NCI-H526 (cell line): ENCODE measurements at places on chromosomes 13 and 19.

GRCh38 chr13:91214031-91214430 lies 133.5 kb upstream of the MIR17HG start:
- DNase-seq, result no peak

DNA sequence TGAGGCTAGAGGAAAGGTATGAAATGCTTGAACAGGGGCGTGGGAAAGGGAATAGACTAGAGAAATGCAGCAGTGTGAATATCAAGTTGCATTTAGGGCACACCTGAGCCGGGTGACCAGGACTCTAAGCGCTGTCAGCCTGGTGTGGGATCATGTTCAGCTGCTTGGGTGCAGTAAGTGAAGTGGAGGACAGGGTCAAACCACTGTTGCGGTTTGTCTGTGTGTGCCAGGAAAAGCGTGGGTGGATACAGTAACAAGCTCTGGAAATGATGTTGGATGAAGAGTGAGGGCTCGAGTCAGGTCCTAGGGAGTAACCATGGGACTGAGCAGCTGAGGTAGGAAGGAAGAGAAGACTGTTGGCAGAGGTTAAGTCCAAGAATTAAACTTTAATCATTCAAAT lies 15.8 kb downstream of the DGKH start:
- DNase-seq, result no peak

DNA sequence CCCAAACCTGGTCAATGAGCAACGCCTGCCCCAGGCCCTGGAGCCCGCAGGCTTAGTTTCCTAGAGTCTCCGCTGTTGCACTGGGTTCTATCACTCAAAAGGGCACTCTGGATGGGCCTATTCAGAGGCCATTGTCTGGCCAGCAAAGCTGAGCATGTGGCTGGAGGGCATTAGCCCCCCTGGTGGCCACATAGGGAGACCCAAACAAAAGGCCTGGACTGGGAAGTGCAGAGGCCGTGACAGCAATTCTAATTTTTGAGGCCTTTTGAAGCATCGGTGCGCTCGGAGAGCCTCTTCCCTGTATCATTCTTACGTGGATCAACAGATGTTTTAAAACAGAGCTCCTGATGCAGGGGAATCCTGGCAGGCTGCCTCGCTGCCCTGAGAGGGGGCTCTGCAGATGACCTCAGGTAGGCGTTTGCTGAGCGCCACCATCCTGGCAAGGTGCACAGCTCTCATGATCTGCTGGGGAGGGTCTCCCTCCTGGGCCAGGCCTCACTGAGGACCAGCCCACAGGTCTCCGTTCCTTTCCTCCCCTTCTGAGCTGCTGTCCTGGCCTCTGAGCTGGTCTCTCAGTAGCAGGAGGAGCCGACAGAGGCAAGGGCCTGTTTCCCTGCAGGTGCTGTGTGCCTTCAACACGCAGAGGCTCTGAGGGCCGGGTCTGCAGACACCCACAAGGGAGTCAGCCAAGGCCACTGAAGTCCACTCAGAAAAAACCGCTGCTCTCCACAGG lies 190.5 kb downstream of the URI1 start:
- DNase-seq, result no peak

DNA sequence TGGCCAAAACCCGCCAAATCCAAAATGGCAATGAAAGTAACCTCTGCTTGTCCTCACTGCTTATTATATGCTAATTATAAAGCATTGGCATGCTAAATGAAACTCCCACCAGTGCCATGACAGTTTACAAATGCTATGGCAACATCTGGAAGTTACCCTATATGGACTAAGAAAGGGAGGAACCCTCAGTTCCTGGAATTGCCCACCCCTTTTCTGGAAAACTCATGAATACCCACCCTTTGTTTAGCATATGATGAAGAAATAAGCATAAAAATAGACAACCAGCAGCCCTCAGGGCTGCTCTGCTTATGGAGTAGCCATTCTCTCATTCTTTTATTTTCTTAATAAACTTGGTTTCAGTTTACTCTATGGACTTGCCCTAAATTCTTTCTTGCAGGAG lies 269.8 kb downstream of the OLFM4 start:
- DNase-seq, result no peak

- no peak for DNase-seq
Measured at GRCh38 chr19:7376151-7376852, 27.6 kb downstream of the ARHGEF18 start.

DNA sequence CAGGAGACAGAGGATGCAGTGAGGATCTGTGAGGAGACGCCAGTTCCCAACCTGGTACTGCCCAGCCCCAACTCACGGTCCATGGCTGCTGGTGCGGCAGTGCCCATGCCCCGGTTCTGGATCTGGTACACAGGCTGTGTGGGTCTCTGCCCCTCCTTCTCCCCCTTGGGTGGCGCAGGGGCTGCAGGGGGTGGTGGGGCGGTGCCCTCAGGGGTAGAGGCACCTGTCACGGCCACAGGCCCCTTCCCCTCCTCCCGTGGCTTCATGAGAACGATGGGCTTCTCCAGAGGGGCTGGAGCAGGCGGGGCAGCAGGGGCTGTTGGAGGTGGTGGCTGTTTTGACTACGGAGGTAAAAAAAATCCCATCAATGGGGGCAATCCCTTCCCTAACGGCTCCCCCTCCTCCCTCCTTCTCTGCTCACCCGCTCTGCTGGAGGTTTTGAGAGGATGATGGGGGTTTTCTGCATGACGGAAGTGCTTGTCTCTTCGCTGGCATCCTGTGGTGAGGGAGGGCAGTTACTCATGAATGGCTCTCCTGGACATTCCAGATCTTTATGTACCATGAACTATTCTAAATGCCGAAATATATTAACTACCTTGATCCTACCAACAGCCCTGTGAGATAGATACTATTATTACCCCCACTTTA lies 7.1 kb downstream of the SMG9 start:
- DNase-seq, result no peak

- DNase-seq, result no peak
Measured at GRCh38 chr13:91169321-91170050, 178.0 kb upstream of the MIR17HG start.

DNA sequence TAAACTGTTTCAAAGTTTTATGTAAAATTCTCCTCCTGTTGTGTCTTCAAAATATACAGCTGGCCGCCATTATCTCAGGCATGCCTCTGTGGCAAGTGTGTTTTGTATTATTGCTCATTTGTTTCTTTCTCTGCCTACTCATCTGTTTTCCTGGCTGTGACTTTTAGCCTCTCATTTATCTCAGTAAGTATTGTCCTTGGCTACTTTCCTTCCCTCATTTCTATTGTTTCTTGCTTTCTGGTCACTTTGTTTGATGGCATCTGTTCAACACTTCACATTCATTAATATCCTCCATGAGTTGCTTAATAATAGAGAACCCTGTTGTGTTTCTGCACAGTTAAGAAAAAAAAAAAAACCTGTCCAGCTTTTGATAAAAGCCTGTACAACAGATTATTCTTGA lies 869.4 kb downstream of the PCDH17 start:
- no peak for DNase-seq

- no peak for DNase-seq
Measured at GRCh38 chr13:80036845-80037504, 304.0 kb downstream of the SPRY2 start.

GRCh38 chr13:51950722-51951121 lies 60.5 kb downstream of the ATP7B start:
- no peak for DNase-seq

- DNase-seq, result no peak
Measured at GRCh38 chr19:1987197-1988187, 28.0 kb downstream of the BTBD2 start.

DNA sequence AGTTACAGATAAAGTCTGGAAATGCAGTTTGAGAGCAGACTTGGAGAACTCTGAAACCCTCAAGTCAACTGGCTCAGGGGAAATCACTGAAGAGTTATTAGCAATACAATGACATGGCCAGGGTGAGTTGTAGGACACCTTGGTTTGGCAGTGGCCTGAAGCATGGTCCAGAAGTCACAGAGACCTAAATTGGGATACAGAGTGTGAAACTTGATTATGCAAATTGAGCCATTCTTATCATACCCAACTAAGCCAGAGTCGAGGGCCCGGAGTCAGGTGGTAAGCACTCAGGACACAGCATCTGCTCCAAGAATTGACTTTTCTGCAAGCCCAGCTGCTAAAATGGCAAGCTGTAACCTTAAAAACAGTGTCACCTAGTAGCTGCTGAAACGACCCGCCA lies 224.5 kb downstream of the DCLK1 start:
- DNase-seq, result no peak

- no peak for DNase-seq
Measured at GRCh38 chr13:98285852-98286594, 109.0 kb upstream of the RNF113B start.

DNA sequence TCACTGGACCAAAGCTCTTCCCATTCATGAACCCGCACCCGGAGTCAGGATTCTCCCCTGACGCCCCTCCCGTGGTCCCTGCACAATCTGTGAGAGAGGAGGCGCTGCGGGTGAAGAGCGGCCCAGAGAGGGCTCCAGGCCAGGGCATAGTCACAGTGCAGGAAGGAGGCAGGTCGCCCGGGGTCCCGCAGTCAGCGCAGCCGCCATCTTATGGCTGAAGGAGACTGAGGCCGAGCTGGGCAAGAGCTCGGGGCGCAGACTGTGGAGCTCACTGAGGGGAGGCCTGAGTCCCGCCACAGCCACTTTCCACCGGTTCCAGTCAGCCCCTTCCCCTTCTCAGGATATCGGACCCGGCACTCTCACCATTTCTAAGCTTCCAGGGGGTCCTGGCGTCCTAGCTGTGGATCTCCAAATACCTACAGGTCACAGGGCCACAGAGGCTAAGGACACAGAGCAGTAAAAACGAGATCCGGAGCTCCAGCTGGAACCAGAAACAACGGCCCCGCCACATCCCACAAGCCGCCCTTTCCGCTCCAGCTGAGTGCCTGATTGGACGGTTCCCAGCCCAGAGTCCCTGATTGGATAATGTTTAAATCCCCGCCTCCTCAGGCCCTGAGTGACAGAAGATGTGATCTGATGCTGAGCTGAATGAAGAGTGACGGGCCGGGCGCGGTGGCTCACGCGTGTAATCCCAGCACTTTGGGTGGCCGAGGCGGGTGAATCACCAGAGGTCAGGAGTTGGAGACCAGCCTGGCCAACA lies at the start of gene ZNF99:
Gene ZNF99 (minus strand): TSS at position 501 of the 760 bp plus-strand sequence. CDS start 135 bp downstream, at position 366.
- DNase-seq, result no peak

GRCh38 chr13:79966493-79966895 lies 374.4 kb downstream of the SPRY2 start:
- no peak for DNase-seq

DNA sequence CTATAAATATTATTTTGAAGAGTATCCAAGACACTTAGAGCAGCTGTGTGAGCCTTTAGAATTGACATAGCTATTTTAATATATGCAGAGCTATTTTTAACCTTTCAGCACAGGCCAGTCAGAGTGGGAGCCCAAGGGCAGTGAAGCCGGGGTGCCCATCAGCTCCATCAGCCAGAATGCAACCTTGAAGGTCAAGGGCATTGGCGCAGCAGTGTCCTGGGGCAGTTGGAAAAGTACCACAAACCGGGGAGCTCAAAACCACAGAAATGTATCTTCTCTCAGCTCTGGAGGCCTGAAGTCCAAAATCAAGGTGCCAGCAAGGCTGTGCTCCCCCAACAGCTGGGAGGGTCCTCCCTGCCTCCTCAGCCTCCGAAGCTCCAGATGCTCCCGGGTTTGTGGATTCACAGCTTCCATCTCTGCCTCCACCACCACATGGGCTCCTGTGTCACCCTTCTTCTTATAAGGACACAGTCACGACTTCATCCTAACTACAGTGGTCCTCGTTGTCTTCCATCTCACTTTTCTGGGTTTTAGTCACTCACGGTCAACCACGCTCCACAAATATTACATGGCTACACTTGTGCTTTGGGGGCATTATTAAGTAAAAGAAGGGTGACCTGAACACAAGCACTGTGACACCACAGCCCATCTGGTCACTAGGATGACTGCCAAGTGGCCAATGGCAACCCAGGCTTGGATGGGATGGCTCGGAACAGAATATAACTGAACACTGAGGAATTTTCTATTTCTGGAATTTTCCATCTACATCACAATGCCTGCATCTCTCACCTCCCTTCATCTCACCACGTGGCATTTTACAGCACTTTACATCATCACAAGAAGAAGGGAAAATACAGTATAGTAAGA lies 15.9 kb upstream of the GAS6 start:
- no peak for DNase-seq

GRCh38 chr19:1577090-1577928 lies 9.2 kb upstream of the MEX3D start:
- no peak for DNase-seq
